ENCODE measurements at places on chromosomes 4 and X.

DNA sequence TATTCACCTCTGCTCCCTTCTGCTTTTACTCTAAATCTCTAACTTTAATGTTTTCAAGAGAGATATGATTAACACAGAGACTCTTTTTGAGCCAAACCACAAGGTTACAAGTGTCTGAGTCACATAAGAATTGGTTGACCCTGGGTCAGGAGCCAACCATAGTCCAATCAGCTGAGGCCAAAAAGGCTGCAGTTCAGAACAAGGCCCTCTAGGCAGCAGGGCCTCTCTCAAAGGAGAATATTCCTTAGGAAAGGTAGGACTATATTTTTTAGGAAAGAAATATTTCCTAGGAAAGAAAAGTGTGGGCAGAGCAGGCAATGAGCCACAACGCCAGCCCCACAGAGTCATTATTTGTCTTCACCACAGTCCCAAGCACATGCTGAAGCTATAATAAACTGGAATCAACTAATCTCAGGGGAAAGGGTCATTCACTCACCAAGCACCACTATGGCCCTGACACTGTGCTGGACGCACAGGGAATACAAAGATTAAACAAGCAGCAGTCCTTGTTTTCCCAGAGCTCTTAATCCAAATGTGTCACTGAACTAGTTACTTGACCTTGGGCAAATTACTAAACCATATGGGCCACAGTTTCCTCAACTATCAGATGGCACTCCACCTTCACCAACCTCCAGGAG is 2.2 kb downstream of the ATP8A1 start:
- DNase-seq: no peak

DNA sequence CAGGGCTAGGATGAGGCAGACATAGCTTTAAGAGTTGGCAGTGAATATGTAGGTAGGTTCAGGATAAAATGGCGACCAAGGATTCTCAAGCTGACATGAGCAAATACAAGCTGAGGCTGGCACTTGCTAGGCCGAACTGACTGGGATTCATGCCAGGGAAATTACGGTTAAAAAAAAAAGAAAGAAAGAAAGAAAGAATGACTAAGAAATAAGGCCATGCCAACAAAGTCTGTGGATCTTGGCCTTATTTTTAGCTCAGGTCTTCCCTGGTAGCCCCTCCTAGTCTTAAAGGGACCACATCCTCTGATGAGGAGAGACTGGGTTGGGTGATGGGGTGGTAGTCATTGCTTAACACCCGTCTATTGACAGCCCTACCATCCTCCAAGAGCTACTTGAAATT is 64.4 kb upstream of the KLHL13 start:
- no peak for DNase-seq

DNA sequence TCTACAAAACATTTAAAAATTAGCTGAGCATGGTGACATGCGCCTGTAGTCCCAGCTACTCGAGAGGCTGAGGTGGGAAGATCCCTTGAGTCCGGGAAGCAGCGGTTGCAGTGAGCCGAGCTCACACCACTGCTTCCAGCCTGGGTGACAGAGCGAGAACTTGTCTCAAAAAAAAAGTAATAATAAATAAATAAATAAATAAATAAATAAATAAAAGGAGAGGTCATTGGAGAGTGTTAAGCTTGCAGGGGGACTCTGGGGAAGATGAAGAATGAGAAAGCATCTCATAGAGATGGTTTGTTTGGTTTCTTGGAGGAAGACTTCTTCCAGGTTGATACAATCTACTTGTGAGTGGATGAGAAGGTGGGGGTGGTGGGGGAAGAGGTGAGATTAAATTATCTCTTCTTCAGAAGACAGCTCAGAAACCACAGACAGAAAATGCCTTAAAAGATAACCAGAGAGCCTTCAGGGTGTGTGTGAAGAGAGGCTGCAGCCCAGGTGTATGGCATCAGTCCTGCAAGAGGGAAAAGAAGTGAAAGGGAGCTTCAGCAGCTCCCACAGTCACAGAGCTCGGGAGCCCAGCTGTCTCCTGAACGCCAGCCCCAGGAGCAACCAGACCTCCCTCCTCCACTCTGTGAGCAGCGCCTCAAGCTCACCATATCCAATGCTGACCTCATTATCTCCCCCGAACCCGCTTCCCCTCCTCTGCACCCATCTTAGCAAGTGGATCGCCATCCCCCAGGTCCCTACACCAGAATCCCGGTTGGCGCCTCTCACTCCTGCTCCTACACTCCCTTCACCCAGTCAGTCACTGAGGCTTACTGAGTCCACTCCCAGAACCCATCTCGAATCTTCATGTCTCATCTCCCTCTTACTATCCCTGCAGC is 48.2 kb downstream of the RBM47 start:
- no peak for DNase-seq

DNA sequence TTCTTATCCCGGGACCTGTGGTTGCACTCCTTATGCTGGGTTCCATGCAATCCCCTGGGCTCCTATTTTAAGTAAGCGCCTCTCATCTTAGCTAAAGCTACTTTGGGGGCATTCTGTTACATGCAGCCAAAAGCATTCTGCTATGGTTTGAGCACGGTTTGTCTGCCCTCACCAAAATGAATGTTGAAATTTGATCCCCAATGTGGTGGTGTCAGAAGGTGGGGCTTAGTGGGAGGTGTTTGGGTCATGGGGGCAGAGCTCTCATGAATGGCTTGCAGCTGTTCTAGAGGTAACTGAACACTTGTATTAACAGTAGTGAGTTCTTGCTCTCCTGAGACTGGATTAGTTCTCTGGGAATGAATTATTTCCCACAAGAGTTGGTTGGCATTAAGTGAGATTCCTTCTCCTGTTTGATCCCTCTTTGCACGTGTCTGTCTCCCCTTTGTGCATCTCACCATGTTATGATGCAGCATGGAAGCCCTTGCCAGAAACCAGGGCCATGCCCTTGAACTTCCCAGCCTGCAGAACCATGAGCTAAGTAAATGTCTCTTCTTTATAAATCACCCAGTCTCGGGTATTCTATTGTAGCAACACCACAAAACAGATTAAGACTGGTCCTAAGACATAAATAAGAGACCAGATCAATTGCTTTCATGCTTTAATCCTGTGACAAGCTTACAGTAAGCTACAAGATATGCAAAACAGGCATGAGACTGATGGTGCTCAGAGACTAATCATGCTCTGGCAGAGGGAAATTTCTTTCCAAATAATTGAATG is 141.8 kb downstream of the TSPAN5 start:
- DNase-seq: no peak

- no peak for DNase-seq
Measured at GRCh38 chr4:109945056-109945455, 32.4 kb downstream of the EGF start.

GRCh38 chrX:867966-868647 is 237.5 kb downstream of the SHOX start:
- DNase-seq: no peak

- DNase-seq: no peak
Measured at GRCh38 chr4:98773638-98774037, 115.2 kb upstream of the TSPAN5 start.

DNA sequence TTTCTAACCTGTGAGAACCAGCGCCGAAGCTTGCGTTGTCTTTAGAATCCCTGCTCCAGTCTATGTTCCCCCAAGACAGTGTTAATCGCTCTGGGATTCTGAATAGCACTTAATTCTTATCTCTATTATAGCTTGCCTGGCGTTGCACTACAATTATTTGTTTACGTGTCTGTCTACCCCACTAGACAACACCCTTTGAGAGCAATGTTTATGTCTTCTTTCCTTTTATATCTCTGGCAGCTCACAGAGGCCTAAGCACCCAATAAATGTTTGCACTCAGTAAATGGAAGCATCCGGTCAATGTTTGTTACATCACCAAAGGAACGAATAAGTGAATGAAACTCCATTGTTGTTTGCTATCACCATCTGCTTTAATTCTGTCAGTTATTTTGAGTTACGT is 4.8 kb upstream of the NHS start:
- no peak for DNase-seq

DNA sequence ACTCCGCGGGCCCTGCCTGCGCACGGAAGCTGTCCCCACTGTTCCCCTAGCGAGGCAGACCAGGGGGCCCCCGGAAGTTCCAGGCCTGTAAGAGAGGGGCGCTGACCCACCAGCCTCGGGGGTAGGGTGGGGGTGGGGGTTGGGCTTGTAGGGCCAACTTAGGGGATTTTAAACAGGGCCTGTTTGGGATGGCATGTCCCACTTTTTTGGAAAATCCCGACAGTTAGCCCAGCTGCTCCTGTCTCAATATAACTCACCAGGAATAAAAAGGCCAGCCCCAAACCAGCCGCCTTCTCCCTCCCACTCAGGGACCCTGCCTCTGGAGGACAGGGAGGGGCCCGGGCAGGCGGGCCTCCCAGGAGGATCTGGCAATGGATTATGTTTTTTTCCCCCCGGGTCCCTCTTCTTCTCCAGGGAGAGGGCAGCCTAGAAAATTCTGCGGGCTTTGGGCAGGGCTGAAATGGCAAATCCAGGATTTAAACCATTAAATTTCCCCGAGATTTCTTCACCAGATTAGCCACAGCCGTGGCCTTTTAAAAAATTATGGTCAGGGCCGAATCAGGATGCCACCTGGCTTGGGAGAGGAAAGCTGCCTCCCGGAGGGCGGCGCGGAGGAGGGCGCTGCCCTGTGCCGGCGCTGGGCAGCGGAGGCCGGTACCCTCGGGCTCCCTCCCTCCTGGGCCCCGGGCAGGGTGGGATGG is 957 bp downstream of the PPP2R2C start:
- DNase-seq: no peak

GRCh38 chr4:22434895-22435294 is 81.0 kb downstream of the ADGRA3 start:
- peak; percentile 5 for DNase-seq

GRCh38 chr4:83723609-83724008 is 187.7 kb downstream of the GPAT3 start:
- no peak for DNase-seq

DNA sequence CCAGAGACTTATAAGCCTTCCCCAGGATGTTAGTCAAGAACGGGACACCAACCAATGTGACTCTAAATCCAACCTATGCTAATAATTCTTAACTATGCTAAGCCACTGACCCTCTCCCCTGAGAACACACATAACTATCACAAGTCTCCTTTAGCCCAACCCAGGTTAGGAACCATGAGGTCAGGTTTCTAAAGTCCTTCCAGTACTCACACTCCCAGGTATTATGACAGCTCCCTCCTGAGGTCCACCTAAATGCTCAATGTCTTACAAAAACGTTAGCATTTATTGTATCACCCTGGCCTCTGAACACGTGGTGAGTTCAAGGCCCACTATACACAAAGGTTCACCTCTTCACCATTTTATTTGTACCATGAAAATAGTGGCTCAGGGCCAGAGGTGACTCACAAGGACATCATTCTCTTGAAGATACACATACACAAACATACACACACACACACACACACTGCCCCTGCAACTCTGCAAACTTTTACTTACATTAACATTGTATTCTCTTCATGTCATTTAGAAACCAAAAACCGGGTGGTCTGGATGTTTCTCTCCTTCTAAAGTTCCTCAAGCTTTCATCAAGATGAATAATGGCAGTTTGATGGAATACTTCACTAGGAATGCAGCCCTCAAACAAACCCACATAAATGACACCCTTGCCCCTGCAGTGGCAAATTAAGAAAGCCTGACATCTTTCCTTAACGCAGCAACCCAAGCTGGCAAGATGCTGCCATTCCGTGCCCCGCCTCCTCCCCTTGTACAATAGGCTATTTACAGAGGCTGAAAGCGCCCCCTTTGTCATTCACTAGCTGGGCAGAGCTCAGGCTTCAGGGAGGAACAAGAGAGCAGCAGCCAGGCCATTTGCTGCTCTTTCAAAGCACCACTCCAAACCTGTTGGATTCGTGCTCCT is 17.7 kb downstream of the ACSL1 start:
- no peak for DNase-seq

GRCh38 chrX:40314070-40314469 is 216.3 kb upstream of the BCOR start:
- DNase-seq: no peak

- DNase-seq: no peak
Measured at GRCh38 chr4:187059021-187059420, 335.4 kb upstream of the FAT1 start.

- DNase-seq: no peak
Measured at GRCh38 chr4:152773339-152773738, 6.2 kb downstream of the TIGD4 start.

- DNase-seq: no peak
Measured at GRCh38 chr4:156948738-156949137, 22.9 kb downstream of the PDGFC start.

DNA sequence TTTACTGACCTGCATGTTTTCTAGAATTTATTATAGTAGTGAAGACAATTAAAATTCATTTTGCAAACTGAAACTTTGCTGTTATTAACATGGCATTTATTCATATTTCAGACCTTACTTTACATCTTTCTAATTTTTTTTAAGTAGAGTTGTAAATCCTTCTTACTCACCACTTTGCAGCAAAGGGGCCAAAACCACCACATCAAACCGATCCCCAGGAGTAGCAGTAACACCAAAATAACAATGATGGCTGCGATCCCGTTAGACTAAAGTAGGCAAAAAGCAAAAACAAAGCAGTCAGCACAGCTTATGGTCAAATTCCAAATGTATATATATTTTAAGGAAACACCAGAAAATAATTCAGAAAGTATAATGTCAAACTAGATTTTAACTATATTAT is 64.7 kb downstream of the ANTXR2 start:
- no peak for DNase-seq

- no peak for DNase-seq
Measured at GRCh38 chrX:54560411-54560810, 30.4 kb downstream of the GNL3L start.

DNA sequence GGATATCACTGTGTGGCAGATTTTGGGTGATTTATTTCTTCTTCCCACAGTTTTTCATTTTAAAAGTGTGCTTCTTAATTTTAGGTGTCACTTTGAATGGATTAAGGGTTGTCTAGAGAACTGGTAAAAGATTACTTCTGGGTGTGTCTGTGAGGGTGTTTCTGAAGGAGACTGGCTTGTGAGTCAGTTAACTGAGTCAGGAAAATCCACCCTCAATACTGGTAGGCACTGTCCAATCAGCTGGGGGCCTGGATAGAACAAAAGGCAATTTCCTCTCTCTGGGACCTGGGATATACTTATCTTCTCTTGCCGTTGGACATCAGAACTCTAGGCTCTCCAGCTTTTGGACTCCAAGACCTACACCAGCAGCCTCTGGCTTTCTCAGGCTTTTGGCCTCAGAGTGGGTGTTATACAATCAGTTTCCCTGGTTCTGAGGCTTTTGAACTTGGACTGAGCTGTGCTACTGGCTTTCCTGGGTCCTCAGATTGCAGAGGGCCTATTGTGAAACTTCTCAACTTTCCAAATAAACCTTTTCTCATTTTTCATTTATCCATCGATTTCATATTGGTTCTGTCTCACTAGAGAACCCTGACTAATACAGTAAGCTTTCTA is 413.1 kb downstream of the GBA3 start:
- no peak for DNase-seq

GRCh38 chr4:2036866-2037265 is 22.3 kb upstream of the NAT8L start:
- DNase-seq: no peak

GRCh38 chr4:66804979-66805378 is 740.3 kb downstream of the CENPC start:
- DNase-seq: no peak

All from brain pericyte (primary cell).